ENCODE measurements at places on chromosomes 1 and 21.

DNA sequence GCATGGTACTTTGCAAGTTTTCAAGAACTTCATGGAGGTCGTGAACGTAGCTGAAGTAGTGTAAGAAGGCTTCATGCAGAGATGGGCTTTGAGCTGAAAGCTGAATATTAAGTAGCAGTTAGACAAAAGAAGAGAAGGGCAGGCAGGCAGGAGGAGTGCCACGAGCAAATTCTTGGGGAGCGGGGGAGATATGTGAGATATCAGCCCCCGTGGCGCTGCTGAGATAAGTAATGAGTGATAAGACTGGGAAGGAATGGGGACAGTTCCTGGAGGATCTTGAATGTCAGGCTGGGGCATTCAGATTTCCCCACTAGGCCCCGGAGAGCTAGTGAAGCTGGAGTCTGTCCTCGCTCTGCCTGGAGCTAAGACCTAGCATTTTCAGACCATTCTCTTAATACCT lies 27.9 kb upstream of the KIRREL1 start:
- no peak for DNase-seq

DNA sequence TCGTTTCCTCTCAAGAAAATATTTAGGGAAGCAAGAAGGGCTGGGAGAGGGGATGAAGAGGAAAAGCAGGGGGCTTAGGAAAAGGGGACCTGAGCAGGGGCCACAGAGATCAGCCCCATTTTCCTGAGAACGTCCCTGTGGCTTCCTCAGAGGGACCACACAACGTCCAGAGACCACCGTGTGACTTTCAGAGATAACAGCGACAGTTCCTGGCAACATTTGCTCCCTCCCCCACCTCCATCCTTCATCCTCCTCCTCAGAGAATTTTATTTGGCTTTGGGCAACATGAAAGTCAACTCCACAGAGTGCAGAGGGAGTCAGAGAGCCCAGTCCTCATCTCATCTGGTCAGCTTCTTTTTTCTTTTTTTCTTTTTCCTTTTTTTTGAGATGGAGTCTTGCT lies 50.9 kb downstream of the RUNX1 start:
- no peak for DNase-seq

DNA sequence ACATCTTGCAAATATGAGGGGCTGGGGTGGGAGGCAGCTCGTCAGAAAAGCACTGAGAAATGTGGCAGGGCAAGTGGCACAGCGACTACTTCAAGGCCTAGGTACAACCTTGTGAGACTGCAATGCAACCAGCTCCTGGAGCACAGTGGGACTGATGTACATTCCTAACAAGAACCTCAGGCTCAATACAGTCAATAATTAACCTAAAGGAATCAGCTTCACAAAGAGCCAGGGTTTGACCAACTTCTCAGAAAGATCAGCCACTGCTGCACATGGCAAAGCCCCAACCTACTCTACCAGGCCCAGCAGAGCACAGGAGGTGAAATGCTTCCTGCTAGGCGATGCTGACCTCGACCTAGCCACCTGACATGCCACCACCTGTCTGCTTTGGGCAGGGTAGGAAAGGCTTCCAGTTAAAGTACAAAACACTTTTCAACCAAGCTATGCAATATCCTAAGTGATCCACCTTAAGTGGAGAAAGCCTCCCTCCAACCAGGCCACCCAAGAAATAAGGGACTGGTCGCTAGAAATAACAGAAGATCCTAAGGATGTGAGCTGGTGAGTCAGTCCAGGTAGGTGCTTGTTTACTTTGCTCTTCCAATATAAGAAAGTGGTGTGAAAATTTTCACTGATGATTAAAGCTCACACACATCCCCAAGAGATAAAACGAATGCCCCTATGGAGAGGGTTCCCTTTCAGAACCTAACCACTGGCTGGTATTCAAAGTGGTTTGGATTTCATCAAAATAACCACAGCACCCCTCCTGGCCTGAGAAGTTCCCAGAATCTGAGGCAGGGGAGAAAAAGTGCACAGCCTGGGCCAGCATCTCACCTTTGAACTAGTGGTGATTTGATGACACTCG lies 2.1 kb downstream of the RIPK4 start:
- DNase-seq = no peak

- DNase-seq = no peak
Measured at GRCh38 chr1:232818040-232818439, 12.8 kb downstream of the MAP10 start.

DNA sequence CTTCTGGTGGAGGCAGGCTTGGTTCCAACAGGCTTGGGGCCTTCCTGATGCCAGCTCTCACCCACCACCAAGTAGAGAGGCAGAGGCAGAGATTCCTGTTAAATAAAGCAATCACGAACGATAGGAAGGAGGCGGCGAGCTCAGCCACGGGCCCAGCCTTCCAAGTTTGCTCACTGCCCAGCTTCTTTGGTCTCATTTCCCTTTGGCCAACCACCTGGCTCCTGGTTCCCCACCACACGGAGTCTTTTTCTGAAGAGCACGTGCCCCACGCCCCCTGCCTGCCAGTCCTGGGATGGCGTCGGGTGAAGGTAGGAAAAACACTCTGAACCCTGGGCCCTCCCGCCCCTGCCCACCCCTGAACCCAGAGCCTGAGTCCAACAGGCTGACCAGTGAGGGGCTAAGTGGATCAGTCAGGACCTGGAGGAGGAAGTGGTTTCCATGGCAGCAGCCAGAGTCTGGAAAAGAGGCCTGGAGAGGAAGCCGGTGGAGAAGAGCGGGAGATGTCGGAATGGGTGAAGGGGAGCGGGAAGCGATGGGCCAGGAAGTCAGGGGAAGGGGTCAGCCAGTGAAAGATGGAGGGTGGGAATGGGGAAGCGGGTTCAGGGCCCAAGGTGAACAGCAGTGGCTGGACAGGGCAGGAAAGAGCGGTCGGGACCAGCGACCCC lies 158.2 kb upstream of the KLHDC7A start:
- DNase-seq = no peak

GRCh38 chr1:107501081-107501605 lies 360.3 kb downstream of the NTNG1 start:
- DNase-seq = no peak

- DNase-seq = no peak
Measured at GRCh38 chr1:53174971-53175913, 21.4 kb upstream of the CPT2 start.
